ENCODE measurements at places on chromosomes 2 and 18.

DNA sequence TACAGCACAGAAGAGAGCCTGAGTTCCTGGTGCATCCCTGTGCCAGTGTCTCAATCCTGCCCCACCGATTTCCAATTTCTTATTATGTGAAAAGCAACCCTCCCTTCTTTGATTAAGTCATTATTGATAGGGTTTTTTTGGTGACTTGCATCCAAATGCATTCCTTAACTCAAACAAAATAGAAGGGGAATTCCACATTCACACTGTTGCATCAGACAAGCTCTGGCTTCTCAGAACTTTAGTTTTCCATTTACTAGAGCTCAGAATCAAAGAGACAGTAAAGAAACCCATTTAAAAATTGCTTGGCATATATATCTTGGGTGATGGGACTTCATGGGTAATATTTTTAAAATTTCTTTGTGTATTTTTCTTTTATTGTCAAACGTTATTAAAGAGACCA lies 13.8 kb upstream of the TMEM200C start:
- DNase-seq: no peak

DNA sequence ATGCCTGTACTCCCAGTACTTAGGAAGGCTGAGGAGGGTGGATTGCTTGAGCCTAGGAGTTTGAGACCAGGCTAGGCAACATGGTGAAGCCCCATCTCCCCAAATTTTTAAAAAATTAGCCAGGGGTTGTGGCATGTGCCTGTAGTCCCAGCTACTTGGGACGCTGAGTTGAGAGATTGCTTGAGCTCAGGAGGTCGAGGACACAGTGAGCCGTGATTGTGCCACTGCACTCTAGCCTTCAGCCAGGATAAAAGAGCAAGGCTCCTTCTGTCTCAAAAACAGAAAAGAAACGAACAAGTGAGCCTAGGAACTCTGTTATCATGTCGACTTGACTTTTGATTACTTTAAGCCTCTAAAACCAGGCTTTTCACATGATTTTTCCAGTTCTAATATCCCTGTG lies 13.7 kb downstream of the NPC1 start:
- no peak for DNase-seq

GRCh38 chr2:232501331-232501771 lies 13.7 kb upstream of the ECEL1 start:
- no peak for DNase-seq

DNA sequence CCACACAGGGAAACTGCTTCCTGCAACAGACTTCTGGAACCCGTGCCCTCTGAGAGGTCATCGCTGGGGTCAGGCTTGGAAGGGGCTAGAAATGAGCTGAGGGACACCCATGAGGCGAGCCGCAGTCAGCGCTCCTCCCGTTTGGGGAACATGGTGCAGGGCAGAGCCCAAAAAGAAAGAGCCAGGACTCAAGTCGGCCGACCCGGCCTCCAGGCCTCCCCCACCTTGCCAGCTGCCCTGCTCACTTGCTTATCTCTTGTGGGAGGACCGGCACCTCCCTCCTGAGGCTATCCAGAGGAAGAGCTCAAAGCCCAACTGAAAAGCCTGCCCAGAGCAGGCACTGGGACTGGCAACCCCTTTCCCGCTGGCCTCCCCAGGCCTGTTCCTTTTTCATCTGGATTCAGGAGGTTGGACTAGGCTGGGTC lies 43.6 kb downstream of the SCTR start:
- DNase-seq: no peak

- DNase-seq: no peak
Measured at GRCh38 chr2:238972146-238972445, 124.2 kb downstream of the TWIST2 start.

- DNase-seq: no peak
Measured at GRCh38 chr2:180208841-180209240, 201.7 kb upstream of the CWC22 start.

DNA sequence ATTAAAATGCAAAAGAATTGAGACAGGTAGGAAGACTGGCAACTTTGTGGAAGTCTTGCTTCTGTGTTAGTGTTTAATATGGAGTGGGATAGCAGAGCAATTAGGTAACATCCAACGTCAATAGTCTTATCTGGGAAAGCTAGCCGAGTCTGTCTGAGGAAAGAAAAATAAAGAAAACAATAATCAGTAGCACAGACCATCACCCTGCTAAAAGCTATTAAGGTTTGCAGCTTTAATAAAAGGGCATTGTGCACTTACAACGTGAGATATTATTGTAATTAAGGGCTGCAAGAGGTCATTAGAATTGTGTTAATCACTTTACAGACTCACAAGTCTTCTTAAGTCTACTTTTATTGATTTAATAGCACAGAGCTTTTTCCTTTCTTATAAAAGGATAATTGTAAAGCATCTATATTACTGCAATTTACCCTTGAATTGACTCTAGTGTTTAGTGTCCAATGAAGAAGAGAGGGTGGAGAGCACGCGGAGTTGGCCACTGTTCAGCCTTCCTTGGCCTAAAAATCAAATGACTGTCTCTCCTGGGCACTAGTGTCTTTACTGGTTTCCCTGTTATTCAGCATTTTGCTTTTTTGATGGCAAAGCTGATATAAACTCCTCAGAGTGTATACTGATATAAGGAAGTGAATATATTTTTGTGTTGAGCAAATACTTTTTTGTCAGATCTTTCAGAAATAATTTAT lies 2.0 kb downstream of the CDH7 start:
- DNase-seq: no peak

DNA sequence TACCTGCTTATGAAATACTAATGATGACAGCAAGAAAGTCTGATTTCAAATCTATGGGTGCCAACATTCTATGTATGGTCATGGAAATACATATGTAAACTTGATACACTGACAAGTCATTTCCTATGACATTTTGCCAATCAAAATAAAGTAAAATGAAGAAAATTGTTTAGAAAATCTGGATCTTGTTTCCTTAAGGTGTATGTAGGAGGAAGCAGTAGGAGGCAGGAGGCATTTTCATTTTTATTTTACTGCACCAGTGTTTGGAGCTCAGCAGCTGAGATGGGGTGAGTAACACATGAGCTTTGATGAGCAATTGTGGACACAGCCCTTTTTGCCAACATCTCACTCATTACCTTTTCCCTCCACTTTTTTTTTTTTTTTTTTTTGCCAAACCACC lies 167.0 kb downstream of the AFF3 start:
- no peak for DNase-seq

DNA sequence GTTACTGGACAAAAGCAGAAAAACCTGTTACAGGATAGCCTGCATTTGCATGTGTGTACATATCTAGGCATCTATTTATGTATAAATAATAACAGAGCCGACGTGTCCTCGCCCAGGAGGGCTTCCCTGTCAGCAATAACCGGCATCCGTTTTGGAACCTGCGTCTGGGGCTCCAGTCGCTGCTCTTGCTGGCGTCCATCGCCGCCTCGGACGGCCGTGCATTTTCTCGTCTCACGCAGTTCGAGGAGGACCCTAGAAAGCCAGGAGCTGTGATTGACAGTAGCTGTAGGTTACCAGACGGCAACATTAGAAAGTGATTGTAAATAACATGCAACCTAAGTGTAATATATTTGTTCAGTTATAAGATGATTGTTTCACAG lies 132.6 kb downstream of the NFATC1 start:
- no peak for DNase-seq

DNA sequence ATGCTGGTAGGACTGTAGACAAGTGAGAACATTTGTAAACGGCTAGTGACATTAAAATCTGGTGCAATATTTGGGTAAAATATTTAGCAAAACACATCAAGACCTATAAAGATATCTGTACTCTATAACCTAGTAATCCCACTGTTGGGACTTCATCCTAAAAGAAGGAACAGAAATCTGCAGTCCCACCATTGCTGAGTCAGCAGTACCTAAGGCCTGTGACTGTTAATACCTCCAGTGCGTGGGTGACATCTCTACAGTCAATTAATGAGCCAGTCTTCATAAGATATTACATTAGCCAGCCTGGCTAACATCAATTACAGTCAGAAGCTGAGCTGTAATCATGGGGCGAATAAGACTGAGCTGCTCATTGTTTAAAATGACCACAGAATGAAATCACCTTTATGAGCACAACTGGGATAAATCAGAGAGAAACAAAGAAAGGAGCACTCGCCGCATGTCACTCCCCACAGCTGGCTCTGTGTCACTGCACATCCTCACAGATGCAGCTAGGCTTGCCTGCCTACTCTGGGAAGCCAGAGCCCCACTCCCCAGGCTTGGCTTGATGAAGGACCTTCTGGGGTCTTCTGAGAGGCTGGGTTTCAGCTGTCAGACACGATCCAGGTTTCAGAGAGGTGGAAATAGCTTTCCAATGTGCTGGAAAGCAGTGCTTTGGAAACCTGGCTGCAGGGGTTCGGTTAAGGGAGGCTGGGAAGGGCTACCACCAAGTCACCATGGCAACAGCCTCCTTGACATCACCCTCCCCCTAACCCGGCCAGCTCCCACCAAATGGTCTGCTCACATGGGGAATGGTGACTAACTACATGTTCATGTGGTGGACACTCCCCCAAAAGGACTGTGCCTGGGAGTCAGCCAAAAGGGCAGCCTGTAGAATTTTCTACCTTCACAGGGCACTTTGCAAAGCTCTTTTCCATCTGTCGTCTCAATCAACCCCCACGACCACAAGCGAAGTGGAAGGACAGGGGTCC lies 145.0 kb downstream of the ZBTB7C start:
- DNase-seq: no peak

GRCh38 chr2:160197587-160197986 lies 2.5 kb downstream of the ITGB6 start:
- no peak for DNase-seq

GRCh38 chr2:187988348-187988747 lies 303.3 kb upstream of the GULP1 start:
- no peak for DNase-seq

GRCh38 chr2:23283653-23284052 lies 101.3 kb upstream of the KLHL29 start:
- no peak for DNase-seq
